CD4-positive, alpha-beta T cell treated with Interleukin-2 at 100 ng/mL for 4 hours (primary cell): ENCODE measurements at places on chromosomes 1 and 21.

DNA sequence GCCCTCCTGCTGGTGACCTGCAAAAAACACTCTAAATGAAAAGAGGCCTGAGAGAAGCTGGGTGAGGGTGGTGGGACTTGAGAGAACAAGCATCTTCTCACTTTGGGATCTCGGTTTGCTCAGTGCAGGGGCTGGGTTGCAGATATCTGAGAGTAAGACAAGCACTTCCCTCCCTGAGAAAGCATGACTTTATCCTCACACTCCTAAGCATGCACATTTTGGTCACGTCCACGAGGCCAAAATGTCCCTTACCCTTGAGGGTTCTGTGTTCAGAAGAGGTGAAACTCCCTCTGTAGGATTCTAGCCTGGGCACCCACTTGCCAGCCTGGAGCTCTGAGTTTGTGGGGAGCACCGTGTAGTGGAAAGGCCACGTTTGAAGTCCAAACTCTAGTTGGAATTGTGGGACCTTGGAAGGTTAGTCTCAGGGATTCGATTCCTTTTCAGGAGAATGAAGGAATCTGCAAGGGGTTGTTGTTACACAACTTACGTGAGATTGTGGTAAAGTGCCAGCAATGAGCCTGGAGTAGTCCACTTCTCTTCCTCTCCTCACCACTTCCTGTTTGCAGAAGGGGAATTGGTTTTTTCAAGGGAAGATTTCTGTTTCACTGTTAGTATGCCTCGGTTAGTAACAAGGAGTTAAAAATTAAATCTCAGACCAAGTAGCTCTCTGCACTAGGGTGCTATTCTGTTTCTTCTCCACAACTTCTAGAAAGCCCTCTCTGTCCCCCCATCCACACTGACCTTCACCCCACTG lies 3.0 kb downstream of the FCAMR start:
- DNase-seq = no peak

DNA sequence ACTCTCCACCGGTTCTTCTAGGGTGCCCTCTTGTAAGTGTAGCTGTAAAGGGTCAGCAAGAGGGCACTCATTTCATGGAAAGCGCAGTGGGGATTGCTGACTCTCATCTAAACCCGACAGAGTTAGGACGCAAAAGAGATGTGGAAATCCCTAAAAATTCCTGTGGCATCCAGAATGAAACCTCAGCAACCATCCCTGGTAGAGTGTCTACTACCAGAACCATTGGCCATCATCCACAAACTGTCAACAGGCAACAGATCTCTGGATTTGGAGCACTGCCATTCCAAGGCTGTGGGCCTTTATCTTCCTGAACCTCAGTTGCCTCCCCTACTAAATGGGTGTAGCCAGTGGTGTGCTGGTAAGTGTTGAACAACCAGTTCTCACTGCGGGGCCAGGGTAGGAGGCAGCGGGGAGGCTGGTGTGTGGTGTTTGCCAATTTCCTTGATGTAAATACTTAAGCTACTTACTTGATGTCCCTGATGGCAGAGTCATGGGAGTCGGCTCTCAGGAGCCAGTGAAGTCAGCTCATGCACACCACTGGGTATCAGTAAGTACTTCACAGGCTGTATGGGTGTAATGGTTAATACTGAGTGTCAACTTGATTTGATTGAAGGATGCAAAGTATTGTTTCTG lies 195.8 kb downstream of the KAZN start:
- DNase-seq = no peak

DNA sequence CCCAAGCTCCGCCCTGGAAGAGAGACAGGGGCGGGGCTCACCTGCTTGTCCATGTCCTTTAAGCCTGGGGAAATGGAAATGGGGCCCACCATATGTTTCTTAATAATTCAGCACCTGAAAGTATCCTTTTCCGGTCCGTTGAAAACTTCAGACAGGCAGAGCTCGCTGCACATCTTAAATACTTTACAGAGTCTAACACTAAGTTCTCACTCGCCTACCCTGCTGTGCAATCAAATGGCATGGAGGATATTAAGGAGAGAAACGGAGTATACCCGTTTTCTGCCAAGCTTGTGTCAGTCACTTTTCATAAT lies 467 bp upstream of the CC2D1B start:
- no peak for DNase-seq

- no peak for DNase-seq
Observed at GRCh38 chr1:243346468-243346867, 90.6 kb downstream of the SDCCAG8 start.

- DNase-seq = no peak
Observed at GRCh38 chr1:187275985-187276575, 447.3 kb downstream of the PLA2G4A start.

DNA sequence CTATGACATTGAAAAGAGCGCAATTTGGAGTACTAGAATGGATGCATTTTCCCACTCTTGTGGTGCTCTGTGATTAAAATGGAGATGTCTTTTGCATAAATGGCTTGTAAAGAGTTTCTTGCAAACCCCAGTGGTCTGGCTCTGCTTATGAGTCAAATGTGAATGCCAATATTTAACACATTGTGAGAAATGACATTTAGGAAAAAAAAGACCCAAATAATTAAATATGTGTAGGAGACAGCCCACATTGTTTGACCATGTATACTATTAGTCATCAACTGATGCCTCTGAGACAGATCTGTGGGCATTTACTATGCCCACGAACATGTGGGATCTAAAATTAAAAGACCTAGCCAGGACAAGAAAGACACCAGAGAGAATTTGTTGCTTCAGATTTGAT lies 22.2 kb upstream of the RUNX1 start:
- DNase-seq = no peak

- no peak for DNase-seq
Observed at GRCh38 chr1:109863667-109864046, 47.0 kb upstream of the CSF1 start.

DNA sequence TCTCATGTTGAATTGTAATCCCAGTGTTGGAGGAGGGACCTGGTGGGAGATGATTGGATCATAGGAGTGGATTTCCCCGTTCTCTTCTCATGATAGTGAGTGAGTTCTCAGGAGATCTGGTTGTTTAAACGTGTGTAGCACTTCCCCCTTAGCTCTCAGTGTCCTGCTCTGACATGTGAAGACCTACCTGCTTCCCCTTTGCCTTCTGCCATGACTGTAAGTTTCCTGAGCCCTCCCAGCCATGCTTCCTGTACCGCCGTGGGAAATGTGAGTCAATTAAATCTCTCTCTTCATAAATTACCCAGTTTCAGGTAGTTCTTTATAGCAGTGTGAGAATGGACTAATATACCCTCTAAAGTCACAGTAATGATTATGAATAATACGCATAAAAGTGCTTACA lies 248.4 kb upstream of the LRRC7 start:
- no peak for DNase-seq

- no peak for DNase-seq
Observed at GRCh38 chr1:160094806-160095205, 3.6 kb downstream of the IGSF8 start.

DNA sequence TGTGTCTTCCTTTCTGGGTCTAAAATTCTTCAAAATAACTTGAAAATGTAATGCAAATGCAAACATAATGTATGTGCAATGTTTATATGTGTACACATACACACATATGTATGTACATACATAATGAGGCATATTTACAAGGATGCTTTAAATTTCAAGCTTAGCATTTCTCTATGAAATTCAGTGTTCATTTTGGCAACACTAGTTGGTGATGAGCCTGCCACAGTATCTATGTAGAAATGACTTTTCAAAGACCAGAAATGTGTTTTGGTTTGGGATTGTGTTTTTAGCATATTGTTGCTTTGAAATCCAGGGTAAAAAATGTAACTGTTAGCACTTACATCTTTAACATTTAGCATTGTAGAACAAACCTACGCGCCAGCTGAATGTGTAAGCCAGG lies 10.1 kb downstream of the GABPA start:
- DNase-seq = no peak

DNA sequence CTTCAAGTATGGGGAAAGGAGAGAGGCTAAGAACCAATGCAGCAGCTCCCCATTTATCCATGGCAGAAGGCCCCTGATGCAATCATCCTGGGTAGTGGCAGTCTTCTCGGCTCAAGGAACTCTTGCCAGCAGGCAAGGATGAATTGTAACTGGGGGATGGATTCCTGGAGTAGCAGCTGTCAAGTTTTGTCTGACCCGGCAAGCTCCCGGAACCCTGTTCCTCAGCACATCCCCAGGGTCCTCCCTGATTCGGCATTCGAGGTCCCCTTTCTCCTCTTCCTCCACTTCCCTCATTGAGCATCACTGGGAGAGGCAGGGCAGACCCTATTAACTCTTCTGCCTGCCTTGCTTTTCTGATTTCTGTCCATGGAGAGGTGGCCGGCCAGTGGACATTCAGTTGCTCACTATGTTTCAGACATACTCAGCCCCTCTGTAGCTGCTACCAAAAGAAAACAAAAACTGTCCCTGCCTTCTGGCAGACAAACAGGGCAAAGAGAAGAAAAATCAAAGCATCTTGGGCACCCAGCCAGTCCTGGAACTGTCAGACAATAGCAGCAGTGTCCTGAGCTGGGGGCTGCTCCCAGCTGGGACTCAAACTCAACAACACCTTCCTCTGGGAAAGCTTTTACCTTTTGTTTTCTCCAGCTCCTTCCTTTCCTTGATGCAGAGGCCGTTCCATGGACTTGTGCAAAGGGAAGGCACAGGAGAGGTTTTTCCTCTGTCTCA lies 5.6 kb upstream of the PTCH2 start:
- DNase-seq = no peak

- no peak for DNase-seq
Observed at GRCh38 chr1:62922006-62922405, 138.1 kb downstream of the ATG4C start.

DNA sequence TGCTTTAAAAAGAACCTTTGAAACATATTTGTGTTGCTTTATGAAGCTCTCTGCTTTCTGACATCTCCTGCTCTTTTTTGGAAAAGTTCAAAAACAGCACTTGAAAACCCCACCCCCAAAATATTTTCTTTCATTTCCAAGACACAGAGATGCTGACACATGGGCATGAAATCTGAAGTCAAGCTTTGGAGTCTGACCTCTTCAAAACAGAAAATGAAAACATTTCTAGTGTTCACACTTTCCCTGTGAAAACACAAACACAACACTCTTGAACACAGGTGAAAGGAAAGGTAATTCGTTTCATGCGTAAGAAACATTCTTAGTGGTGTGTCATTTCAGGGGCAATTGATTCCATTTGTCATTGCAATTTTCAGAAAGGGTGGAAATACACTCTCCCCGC lies 10.8 kb downstream of the NGF start:
- no peak for DNase-seq

DNA sequence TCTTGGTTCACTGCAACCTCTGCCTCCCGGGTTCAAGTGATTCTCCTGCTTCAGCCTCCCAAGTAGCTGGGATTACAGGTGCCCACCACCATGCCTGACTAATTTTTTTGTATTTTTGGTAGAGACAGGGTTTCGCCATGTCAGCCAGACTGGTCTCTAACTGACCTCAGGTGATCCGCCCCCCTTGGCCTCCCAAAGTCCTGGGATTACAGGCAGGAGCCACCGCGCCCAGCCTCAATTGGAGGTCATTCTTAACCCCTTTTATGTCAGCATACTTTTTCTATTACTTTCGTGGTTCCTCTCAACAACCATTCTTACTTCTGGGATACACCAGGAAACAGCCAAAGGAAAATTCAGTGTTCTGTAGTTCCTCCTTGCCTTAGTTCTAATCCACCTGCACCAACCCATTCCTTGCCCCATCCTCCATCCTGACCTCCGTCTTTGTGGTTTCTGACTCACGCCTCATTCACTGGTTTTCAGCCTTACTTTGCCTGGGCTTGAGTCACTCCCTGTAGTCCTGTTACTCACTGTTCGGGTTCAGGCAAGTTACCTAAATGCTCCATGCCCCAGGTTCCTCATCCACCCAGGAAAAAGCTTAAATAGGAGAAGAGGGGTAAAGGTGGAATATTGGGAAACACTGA lies 12.9 kb upstream of the BCL10 start:
- no peak for DNase-seq

DNA sequence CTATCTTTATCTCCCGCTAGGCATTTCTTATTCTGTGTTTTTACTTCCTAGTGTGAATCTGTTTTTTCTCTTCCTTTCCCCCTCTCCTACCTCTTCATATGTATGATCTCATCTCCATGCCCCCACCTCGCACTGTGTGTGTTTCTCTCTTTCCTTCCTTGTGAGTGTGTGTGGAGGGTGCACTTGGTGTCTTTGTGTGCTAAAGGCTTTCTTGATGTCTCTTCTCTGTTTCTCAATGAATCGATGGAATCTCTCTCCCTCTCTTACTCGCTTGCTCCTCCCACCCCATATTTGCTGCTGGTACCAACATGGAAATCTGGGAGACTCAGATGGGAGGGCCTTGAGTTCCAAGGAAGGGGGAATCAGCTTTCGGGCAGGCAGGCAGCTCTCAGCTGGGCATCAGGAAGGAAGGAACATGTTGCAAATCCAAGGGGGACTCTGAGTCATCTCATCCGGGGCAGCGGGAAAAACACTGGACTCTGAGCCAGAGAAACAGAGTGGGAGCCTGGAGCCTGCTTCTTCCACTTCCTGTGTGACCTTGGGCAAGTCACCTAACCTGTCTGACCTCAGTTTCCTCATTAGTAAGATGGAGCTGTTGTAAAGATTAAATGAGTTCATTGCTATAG lies 147.5 kb downstream of the PTPRU start:
- no peak for DNase-seq
